Activated T-helper 9 cell treated with anti-CD3 and anti-CD28 coated beads, Interleukin-2, amount 50 U/mL, for 16 hours (primary cell): ENCODE measurements at places on chromosomes 6 and 20.

DNA sequence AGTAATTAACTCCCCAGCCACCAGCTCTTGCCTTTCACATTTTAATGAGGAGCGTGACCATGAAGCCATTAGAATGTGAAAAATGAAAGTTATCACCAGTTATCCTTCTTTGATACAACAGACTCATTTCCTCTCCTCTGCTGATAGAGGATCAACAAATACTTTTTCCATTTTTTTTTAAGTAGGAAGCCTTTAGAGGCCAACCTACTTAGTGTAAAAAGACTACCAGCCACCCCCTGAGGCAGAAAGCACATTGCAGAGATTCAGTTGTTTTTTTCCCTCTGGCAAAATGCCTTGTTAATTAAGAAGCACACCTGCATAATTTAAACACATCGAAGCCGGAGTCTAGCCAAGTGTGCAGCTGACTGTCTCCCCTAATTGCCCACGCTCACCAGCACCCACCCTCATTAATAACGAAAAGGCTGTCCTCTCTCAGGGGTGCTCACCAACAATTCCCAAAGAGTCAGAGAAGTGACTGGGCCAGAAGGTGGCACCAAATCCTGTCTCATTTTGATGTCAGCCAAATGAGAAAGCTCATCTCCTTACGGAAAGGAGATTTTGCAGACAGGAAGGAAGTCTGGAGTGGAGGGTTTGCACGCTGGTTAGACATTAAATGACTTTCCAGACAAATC lies 60.9 kb upstream of the MC3R start:
- DNase-seq: no peak

DNA sequence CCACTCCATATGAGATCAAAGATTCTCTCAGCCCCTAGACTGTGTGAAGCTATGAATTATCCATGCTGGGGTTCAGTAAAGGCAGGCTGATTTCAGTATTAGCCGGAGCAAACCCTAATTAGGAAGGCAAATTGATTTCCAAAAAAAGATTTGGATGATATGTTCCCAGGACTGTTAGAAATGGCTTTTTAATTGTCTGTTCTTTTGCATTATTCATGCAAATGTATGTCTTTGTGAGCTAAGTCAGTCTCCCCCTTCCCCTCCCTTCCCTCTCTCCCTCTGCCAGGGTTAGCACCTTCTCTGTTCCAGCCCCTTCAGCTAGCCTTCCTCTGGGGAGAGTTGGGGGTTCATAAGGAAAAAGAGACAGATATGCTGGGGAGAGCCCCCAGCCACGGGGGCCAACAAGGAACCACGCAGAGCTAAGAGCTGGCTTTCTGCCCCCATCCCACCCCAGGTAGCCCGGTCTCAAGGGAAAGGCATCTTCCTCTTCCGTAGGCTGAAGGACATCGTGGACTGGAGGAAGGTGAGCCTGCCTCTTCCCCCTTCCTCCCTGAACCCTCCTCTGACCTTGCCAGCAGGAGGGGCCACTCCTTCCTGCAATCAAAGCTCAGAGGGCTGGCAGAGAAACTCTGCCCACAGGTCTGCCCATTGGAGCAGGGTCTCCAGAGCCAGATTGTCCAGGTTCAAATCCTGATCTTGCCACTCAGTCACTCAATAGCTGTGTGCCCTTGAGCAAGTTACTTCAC lies 32.3 kb downstream of the PDRG1 start:
- no peak for DNase-seq

DNA sequence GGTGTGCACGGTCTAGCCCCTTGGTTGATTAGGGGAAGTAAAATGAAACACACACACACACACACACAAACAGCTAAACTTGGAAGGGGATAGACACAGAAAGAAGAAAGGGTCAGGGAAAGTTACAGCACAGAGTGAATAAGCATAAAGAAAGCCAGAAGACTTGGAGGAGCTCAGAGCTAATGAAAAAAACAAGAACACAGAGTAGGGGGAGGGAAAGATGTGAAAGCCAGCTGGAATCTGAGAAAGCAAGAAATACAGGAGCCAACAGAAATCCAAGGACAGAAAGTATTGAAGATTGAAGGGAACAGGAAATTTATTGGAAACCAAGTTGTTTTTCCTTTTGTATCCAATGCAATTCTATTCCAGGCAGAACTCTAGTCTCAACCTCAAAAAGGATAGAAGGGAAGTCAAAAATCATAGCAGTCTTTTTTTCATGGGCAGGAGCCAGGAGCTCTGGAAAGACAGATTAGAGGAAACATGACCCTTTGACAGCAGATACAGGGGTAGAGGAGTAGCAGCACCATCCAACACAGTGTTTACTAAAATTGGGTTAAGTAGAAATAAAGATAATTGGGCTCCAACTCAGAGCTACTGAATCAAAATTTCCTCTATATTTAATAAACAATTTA lies 10.1 kb downstream of the HMGCLL1 start:
- DNase-seq: no peak

DNA sequence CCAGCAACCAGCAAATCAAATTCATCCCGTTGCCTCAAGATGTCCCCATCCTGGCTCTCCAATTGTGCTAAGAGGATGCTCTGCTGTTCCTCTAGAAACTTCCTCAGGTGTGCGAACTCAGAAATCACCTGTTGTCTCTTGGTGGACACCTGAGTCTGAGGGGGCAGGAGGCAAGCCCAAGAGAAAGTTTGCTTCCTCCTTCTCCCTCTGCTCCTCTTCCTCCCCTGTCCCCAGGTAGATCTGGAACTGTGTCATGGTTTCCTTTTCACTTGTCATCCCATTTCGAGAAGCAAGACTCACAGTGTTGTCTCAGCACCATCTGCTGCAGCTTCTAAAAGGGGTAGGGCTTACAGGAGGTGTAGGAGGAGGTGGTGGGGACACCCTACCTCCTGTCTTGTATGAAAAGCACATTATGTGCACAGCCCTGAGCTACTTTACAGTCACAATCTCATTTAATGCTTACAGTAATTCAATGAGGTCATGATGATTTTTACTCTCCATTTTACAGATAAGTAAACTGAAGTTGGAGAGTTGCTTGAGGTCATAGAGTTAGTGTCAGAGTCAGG lies 2.5 kb downstream of the TRIM10 start:
- no peak for DNase-seq

DNA sequence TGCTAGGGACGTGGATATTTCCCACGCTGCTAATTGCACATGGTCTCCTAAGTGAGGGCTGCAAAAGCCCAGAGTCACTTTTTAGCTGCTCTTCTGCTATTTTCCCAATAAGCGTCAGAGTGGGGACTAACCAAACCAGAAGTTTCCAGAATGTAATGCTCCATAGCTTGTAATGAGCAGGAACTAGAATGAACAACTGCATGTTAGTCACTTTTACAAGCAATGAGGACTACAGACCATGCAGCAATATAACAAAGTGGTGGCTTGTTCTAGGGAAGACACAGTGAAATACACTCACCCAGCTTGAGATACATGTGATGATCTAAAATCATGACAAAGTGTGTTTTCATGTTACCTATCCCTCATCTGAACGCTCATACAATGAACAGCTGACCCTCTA lies 314.1 kb upstream of the SGK1 start:
- DNase-seq: no peak

- no peak for DNase-seq
These were observed 780.1 kb downstream of the TFAP2A start for GRCh38 chr6:9634776-9635175.

DNA sequence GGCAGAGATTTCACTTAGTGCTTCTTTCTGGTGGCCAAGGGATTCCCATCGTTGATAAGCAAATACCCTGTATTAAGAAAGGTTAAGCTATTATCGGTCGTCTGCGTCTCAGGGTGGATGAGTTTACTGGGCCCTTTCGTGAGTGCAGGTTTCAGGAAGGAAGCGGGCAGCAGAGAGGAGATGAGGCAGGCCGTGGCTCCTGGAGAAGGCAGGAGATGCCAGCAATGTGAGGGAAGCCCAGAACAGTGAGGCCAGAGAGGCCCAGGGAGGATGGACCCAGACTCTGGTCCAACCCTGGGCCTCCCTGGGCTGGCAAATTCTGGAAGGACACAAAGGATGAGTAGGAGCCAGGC lies 11.2 kb downstream of the TFEB start:
- no peak for DNase-seq

DNA sequence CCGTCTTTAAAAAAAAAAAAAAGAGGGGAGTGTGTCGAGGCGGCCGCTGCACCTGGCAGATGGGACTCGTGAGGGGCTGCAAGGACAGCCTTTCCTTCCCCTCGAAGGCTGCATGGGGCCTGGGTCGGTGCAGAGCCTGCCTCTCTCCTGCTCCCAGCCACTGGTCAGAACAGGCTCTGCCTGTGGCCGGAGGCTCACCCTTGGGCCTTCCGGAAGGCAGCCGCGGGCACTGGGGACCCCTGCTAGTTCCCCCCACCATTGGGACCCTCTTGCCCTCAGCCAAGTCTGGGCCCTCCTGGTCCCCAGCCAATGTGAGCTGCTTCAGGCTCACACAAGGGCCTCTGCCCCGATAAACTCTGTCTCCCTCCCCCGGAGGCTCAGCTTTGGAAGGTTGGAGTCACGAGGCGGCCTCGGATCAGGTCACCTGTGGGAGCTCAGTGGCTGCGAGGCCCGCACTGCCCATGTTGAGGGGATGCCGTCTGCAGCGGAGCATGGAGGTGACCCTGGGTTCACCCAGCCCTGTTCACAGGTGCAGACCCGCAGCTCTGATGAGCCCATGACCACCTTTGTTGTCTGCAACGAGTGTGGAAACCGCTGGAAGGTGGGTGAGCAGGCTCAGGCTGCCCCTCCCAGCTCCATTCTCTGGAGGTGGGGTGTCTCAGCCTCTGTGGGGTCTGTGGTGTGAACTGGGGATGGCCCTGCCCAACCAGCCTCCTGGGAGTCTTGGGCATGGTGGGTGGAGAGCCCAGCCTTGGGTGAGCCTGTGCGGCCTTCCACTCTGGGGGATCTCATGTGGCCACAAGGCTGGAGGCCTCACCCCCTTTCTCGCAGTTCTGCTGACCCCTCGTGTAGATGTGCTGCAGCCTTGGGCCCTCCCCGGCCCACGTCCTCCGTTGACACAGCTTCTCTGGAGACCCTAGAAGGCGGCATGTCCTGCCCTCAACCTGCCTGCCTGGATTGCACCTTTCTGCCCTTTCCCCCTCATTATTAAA lies 7.7 kb downstream of the RGS19 start:
- DNase-seq: no peak

- DNase-seq: no peak
These were observed 54.9 kb downstream of the CPNE5 start for GRCh38 chr6:36784376-36784636.

GRCh38 chr6:71197780-71198179 lies 90.8 kb upstream of the OGFRL1 start:
- no peak for DNase-seq

GRCh38 chr6:43454696-43455530 lies 435 bp downstream of the DLK2 start:
- no peak for DNase-seq

DNA sequence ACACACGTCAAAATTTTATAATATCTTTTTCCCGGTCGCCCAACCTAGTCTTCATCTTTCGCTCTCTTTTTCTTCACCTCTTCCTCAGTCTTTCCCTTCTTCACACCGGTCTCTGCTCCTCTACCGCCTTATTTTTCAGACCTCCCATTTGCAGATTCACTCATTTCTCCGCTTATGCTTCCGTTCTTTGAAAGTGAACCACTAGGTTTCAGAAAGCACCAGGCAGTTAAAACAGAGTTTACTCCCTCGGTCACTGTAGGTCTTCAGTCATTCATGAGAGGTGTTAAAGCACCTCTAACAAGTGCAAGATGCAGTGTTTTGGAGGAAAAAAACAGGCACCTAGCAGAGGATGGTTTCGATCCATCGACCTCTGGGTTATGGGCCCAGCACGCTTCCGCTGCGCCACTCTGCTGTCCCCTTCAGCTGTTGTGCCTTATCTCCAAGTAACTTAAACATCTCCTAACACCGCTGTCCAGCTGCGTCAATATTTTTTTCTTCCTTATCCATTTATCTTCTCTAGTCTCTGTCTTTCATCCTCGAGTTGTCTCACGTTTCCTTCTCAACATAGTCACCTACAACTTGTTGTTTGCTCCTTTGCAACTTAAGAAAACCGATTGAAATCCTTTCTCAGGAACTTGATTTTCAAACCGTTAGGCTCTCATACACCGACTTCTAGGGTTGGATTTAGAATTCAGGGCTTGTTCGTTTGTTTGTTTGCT lies 119.7 kb upstream of the ZNF184 start:
- DNase-seq: no peak

DNA sequence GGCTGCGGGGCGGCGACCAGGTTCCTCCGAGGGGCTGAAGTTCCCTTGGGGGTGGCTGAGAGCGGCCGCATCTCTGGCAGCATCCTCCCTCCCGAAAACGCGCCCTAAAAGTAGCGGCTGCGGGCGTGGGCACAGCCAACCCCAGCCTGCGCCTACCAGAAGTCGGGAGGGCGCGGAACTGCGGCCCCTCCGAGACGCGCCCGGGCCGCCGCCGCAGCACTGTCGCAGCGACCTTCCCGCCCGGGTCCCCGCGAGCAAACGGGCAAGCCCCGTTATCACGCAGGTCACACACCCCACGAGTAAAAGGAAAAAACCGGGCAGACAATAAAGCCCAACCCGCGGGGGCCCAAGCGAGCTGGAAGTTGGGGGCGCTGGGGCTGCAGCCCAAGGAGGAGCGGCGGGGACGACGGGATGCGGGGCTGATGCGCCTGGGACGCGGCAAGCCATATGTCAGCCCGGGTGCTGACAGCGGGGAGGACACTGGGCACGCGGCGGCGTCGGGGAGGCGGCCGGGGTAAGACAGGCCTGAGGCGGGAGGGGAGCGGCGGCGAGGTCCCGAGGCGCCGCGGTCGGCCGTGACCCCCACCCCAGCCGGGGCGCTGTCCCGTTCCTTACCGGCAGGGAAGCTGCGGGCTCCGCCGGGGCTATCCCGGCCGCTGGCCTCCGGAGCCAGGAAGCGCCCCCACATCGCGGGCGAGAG lies 659 bp downstream of the CEP85L start:
- DNase-seq: peak; percentile 22

DNA sequence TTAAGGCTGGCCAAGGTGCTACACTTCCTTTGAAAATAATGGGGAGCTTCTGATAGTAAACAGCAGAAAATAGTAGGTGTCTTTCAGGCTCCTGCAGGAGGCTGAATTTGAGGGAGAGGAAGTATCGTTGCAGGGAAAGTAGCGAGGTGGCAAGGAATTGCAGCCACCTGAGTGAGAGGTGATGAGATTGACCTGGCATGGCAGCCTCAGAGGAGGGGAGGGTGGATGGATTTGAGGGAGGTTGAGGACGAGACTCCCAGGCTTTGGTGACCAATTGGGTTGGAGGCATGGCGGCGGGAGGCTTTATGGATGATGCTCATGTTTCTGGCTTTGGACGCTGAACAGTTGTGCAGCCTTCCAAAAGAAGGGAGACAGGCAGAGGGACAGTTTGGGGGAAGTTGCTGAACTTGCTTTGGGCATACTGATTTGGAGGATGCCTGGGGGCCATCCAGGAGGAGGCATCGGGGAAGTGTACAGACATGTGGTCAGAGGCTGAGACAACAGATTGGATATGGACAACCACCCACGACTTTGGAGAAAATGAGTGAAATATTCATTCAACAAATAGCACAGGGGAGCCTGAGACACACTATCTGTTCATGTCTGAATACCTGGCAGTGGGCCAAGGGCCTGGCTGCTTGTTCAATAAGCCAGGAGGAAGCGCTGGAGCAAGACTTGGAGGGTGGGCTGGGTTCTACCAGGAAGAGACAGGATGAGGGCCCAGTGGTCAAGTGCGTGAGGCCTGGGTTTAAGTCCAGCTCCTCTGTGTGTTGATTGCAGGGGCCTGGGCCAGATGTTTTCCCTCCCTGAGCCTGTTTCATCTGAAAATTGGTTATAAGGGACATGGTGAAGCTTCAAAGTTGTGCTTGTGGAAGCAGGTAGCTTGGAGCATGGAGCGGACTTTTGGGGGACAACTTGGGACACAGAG lies 113.2 kb downstream of the CEBPB start:
- DNase-seq: no peak
